ENCODE measurements at places on chromosomes 7 and 10.

DNA sequence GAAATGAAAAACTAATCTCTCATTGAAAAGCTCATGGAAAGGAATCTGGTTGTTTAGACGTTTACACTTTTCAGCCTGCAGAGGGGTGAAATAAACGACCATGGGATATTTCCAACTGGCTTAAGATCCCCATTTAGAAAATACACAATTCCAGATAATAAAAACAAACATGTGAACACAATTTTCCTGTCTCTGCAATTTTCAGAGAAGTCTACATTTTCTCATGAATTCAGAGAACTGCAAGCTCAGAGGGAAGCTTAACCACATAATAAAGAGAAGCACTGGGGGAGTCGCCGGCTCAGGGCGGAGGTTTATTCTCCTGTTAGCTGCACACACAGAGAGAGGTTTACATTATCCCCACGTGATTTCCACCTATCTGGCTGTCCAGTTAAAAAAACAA is 215.2 kb downstream of the FANK1 start:
- H3K4me1 ChIP-seq, result no peaks in the 10 kb centered on the region
- no peak overlapping the region for H3K4me3 ChIP-seq
- DNase-seq, result no peak
- no peak overlapping the region for H3K27ac ChIP-seq

GRCh38 chr7:23096518-23097290 is 8.9 kb upstream of the KLHL7 start:
- peaks cover 13% of the 10 kb centered on the region for H3K4me1 ChIP-seq
- no peaks in the 10 kb centered on the region for H3K27me3 ChIP-seq
- no peaks in the 10 kb centered on the region for H3K36me3 ChIP-seq
- H3K4me3 ChIP-seq, result no peak overlapping the region

DNA sequence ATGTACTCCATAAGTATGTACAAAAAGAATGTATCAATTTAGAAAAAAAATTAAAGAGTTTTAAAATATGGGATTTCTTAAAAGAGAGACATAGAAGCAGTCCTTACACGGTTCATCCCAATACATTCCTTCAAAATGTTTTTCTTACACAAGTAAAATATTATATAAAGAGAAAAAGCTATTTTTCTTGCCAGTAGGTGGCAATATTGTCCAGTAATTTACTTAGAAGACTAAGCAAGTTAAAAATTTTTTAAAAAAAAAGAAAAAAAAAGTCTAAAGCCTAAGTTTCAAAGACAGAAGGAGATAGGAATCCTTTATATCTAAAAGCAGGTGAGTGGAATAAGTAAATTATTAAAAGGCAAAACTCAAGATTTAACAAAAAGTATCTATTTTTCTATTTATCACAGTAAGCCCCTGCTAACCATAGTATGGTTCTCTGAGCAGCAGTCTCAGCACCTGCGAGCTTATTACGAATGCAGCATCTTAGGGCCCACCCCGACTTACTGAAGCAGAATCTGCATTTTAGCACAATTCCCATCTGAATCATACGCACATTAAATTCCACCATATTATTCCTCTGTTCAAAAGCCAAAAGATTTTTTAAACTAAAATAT is 240.6 kb downstream of the DGKI start:
- no peak overlapping the region for H3K4me3 ChIP-seq
- H3K36me3 ChIP-seq, result no peaks in the 10 kb centered on the region
- peaks cover 5% of the 10 kb centered on the region for H3K27me3 ChIP-seq
- DNase-seq, result no peak
- no peak overlapping the region for H3K27ac ChIP-seq

GRCh38 chr10:5858811-5859210 is 30.9 kb downstream of the ANKRD16 start:
- no peak overlapping the region for H3K4me3 ChIP-seq
- H3K36me3 ChIP-seq, result peaks cover 6% of the 10 kb centered on the region
- DNase-seq, result no peak
- no peaks in the 10 kb centered on the region for H3K4me1 ChIP-seq
- H3K27ac ChIP-seq, result no peak overlapping the region

- no peak for DNase-seq
- peaks cover 83% of the 10 kb centered on the region for H3K4me1 ChIP-seq
- H3K36me3 ChIP-seq, result no peaks in the 10 kb centered on the region
- H3K27ac ChIP-seq, result peak overlapping the region; percentile 90
- H3K4me3 ChIP-seq, result no peak overlapping the region
Measured at GRCh38 chr10:119256030-119256429, 48.7 kb downstream of the GRK5 start.

DNA sequence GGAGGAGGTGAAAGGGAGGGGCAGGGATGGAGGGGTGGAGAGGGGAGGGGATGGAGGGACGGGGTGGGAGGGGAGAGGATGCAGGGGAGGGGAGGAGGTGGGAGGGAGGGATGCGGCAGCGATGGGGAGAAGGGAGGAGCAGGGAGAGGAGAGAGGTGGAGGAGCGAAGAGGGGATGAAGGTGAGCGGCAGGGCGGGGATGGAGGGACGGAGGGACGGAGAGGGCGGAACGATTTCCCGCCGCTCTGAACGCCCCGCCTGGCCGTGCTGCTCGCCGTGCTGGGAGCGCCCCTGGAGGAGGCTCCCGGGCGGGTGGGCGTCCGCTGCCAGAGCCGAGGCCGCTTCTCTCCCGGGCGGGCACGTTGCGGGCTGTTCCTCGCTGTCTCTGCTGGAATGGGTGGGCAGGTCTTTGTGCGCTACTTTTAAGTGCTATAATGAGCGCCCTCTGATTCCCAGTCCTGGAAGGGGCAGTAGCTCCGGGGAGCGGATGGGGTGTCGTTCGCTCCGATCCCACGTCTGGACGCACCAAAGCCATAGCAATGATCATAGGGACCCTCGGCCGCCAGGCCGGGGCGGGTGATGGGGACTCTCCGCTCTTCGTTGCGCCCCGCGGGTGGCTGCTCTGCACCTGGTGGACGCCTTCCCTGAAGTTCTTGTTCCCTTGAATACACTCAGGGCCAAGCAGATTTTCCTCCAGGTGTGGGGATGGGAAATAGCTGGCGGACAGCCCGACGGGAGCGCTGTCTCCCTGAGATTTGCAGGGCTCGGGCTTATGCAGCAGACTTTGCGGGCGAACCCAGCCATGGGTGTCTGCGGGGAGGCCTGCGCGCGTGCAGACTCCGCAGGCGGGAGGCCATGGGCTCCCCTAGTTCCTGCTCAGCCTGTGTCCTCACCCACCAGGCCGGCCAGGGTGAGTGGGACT is 81.1 kb upstream of the CPXM2 start:
- H3K36me3 ChIP-seq, result no peaks in the 10 kb centered on the region
- H3K27ac ChIP-seq, result no peak overlapping the region
- peaks cover 96% of the 10 kb centered on the region for H3K27me3 ChIP-seq
- no peak for DNase-seq
- H3K4me3 ChIP-seq, result no peak overlapping the region
